Endothelial cell of umbilical vein (primary cell): ENCODE measurements at places on chromosomes 2 and 18. TPM values are rescaled to one million over a fixed set of nuclear protein-coding genes. Genes with fewer than 3 reads are reported as not detected.

ZSWIM2 gene
- total RNA-seq: not detected in 2 replicates

ATG16L1 gene
- 29.8 and 30.2 TPM in 2 replicates for total RNA-seq

- no peak for DNase-seq
These were observed 125.7 kb downstream of the MAP2 start for GRCh38 chr2:209549589-209549988.

GRCh38 chr2:8475349-8476031 lies 206.4 kb upstream of the ID2 start:
- DNase-seq: no peak

- no peak for DNase-seq
These were observed 43.9 kb downstream of the TEX51 start for GRCh38 chr2:126942427-126943203.

GRCh38 chr2:10285556-10286198 lies 17.0 kb upstream of the HPCAL1 start:
- peak; percentile 79 for DNase-seq

GRCh38 chr2:233247744-233248143 lies 3.7 kb upstream of the ATG16L1 start:
- peak; percentile 34 for DNase-seq
